Tibial artery (tissue), 4 donors: ENCODE measurements at places on chromosomes 3 and 15.

- no peak overlapping the region for H3K27ac ChIP-seq
- H3K27me3 ChIP-seq: no peaks in the 10 kb centered on the region
- no peak for DNase-seq
- no peaks in the 10 kb centered on the region for H3K4me1 ChIP-seq
- no peak overlapping the region for H3K4me3 ChIP-seq
Observed at GRCh38 chr15:101255615-101256241, 3.9 kb upstream of the CHSY1 start.

GRCh38 chr3:195836476-195837135, 24.9 kb upstream of the MUC4 start:
- H3K36me3 ChIP-seq: no peaks in the 10 kb centered on the region
- H3K27me3 ChIP-seq: no peaks in the 10 kb centered on the region
- H3K4me1 ChIP-seq: no peaks in the 10 kb centered on the region
- no peak overlapping the region for H3K4me3 ChIP-seq
- no peak overlapping the region for H3K27ac ChIP-seq
- DNase-seq: no peak

- no peaks in the 10 kb centered on the region for H3K36me3 ChIP-seq
- H3K27me3 ChIP-seq: no peaks in the 10 kb centered on the region
- H3K4me3 ChIP-seq: no peak overlapping the region
- H3K27ac ChIP-seq: no peak overlapping the region
- DNase-seq: no peak
- H3K4me1 ChIP-seq: no peaks in the 10 kb centered on the region
Observed at GRCh38 chr3:148863297-148863696, 1.8 kb upstream of the CPA3 start.

DNA sequence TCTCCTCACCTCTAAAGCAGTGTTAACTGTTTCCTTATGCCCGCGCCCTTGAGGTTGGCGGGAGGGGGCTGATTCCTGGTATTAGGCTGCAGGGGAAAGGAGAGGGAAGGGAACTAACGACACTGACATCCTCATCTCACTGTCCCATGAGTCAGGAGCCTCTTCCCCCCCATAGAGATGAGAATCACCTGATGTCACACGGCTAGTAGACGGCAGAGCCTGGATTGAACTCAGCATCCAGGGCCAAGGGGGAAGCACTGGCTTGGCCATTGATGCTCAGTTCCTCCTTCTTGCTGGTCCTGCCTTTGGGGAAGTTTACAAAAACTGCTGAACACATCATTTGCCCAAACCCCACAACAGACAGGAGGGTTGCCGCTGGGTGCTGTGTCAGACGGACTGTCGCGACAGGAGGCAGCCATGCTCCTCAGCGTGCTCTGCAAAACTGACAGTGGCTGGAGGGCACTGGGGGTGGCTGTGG, 38.5 kb downstream of the IDH2 start:
- H3K27me3 ChIP-seq: no peaks in the 10 kb centered on the region
- H3K27ac ChIP-seq: peak overlapping the region; percentile 64
- H3K4me1 ChIP-seq: peaks cover 41% of the 10 kb centered on the region
- peaks cover 20% of the 10 kb centered on the region for H3K36me3 ChIP-seq
- DNase-seq: peak; percentile 67

DNA sequence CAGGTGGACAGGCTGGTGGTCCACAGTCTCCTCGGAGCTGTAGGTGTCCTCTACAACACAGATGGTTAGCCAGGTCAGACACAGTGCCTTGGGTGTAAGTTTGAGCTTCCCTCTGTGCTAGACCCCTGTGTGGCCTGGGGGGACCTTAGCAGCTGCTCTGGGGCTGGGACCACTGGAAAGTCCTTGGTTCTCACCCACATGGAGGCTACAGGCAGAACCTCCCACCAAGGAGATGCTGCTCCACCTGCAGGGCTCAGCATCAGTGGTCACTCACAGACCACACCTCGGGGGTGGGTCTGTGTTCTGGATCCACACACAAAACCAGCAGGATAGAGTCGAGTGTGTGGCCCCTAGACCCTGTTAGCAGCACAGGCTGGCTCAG, 8.4 kb downstream of the RASL12 start:
- H3K4me3 ChIP-seq: no peak overlapping the region
- H3K27ac ChIP-seq: peak overlapping the region; percentile 95
- no peak for DNase-seq

DNA sequence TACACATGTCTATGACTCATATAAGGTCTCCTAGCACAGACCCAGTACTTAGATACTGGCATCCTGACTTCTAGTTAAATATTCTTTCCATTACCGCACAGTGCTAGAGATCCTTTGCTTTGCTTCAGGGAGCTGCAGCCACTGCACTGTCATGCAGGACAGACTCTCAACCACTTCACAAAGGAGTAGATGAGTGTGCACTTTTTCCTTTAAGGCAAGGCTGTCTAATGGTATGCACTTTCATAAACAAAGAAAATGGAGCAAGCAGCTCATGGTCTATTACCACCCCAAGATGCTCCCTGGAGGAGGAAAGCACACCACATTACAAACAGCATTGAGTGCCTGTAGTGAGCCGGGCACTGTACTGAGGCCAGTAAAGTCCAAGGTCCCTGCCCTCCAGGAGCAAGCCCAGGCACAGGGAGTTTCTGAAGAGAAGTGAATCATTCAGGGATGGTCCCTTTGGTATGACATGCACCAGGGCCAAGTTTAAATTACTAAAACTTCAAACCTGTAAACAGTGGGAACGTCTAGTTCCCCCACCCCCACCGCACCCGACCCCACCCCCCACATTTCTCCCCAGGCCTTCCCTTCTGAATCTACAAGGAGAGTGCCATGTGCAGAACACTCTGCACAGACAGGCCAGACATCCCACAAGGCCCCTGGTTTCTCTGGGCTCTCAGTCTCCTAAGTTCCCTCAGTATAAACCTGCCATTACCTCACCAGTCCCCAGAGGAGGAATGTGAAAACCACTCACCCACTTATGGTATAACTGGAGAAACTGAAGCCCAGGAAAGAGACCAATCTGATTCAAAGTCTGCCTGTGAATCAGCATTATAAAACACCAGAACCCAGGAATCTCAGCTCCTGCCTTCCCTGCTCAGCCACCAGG, 107.8 kb upstream of the BCL6 start:
- H3K27ac ChIP-seq: no peak overlapping the region
- no peak overlapping the region for H3K4me3 ChIP-seq
- no peaks in the 10 kb centered on the region for H3K36me3 ChIP-seq
- no peaks in the 10 kb centered on the region for H3K27me3 ChIP-seq
- no peak for DNase-seq
